NCI-H2171 treated with DMSO at 0.1 percent for 48 hours (cell line): ENCODE measurements at places on chromosomes 5 and 9.

DNA sequence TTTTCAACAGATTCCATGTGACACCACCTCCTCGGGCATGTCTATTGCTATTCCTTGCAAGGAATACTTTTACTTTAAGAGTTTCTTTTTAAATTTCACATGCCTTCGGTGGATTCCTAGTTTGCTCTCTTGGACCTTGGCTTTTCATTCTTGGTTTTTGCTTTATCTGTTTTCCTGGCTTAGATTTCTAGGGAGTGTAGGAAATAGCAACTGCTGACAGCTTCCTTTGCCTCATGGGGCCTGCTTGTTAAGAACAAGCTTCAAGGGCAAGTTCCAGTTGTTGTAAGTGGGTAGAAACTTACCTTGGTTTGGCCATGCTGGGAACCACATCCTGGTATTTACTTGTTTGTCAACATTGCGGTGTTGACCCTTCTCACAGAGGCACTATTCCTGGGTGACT lies 348.5 kb downstream of the DMAC1 start:
- DNase-seq, result no peak

GRCh38 chr5:174612686-174613085 lies 111.7 kb upstream of the MSX2 start:
- no peak for DNase-seq

DNA sequence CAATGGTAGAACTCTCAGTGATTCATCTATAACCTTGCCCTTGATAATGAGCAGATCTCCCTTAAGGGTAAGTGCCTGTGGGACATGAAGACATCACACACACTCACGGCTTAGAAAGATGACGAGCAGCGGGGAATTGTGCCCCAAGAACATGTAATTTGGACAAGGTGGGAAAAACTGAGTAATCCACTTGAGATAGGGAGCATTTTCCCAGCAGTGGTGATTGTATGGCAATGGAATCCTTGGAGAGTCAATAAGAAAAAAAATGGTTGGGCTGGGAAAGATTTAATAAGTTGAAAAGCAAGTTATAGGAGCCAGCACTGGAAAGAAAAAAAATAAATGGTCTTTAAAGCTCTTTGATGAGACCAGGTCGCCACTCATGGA lies 193.1 kb downstream of the GLIS3 start:
- DNase-seq, result no peak

- peak; percentile 95 for DNase-seq
Observed at GRCh38 chr5:73278693-73279092, 105.7 kb downstream of the TMEM174 start.

GRCh38 chr5:147935032-147935431 lies 28.7 kb upstream of the C5orf46 start:
- peak; percentile 30 for DNase-seq

GRCh38 chr9:122201641-122202040 lies 27.1 kb downstream of the LHX6 start:
- no peak for DNase-seq

GRCh38 chr9:113011911-113012381 lies at the start of gene ZNF883:
TSS of gene ZNF883 (minus strand) at chr9:113012192.
- peak; percentile 89 for DNase-seq
